GM06990 (cell line): ENCODE measurements at places on chromosomes 5 and 9.

- DNase-seq, result no peak
Observed at GRCh38 chr9:89621031-89621430, 16.2 kb downstream of the GADD45G start.

GRCh38 chr5:129061849-129062248 lies 32.7 kb upstream of the ISOC1 start:
- no peak for DNase-seq

- DNase-seq, result no peak
Observed at GRCh38 chr5:108898707-108899106, 151.0 kb downstream of the FER start.

- DNase-seq, result no peak
Observed at GRCh38 chr5:55211184-55211874, 15.8 kb downstream of the MCIDAS start.

DNA sequence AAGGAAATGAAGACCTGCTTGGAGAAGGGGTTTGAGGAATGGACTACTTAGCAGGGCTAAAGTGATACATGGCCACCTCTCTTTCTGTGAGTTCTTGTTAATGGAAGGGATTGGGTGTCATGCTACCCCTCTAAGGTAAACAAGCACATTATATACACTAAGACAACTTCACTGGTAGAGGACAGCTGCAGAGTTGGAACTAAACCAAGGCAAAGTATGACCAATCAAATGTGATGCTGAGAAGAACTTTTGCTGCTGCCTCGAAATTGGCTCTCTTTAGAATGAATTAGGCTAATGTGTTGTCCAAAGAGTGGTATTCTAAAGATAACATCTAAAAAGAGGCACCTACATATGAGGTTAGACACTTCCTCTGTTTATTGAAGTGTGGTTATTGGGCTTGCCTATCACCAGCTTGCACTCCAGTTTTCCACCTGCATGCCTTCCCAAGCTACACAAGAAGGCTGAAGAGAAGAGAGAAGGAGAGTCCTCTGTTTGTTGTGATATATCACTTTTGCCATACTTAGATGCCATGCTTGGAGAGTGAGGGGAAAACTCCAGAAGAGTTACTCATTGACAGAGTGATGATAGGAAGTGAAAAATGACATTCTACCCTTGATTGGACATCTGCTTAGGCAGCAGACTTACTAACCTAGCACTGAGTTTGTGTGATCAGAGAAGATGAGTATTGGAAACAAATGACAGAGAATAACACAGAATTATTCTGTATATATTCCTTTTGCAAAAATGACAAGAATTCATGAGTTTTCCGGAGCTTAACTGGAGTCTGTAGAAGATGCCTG lies 536.1 kb downstream of the ZNF608 start:
- DNase-seq, result no peak

- no peak for DNase-seq
Observed at GRCh38 chr5:158792976-158793375, 306.7 kb downstream of the EBF1 start.

- no peak for DNase-seq
Observed at GRCh38 chr5:60703944-60704343, 4.0 kb upstream of the DEPDC1B start.

GRCh38 chr5:148063861-148064260 lies at the start of gene SPINK5:
Gene SPINK5 (plus strand): TSS chr5:148063980. CDS start chr5:148064045, 65 bp downstream.
- DNase-seq, result no peak
